ENCODE measurements at places on chromosomes 6 and 20.

GRCh38 chr6:106315765-106316374 is 9.7 kb downstream of the ATG5 start:
- no peak for DNase-seq

GRCh38 chr6:166277018-166277417 is 31.2 kb downstream of the PRR18 start:
- no peak for DNase-seq

DNA sequence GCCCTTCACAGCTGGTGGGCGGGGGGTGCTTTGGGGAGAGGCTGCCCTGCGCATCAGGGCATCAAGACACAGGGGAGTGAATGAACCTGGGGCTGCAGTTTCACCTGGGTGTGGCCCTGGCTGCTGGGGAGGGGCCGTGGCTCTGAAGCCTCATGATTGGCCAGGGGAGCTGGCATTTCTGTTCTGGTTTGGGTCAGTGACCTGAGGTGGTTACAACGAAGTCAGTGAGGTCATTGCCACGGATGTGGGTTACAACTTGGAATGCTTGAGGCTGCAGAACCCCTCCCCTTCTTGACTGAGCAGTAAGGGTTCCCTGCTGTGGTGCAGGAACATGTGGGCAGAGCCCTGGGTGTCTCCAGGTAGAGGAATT is 3.0 kb downstream of the TCEA2 start:
- peak; percentile 74 for DNase-seq

DNA sequence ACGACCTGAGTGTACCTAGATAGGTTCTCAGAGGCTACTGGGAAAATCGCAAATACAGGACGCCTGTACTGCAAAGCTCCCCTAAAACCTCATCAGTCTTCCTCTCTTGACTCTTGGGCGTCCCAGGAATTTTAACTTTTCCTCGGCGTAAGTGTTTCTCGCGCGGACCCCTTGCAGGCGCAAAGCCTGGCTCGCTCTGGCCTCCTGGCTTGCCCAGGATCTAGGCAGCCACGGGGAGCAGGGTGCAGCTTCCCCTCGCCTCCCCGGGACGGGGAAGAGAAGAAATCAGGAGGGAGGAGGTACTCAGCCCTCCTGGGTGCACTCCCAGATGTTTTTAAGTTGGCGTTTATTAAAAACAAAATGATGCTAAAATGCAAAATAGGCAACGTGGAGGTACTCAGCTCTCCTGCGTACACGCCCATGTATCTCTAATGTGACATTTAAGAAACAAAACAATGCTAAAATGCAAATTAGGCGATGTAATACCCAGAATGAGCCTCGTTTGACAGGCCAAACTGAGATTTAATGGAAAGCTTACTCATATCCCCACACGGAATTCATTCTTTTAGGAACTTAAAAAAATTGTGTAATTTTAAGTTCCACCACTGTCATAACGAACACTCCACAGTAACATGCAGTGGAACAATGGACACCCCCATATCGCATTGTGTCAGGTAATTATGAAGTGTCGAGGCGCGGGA is 1.6 kb upstream of the SOBP start:
- DNase-seq, result no peak

DNA sequence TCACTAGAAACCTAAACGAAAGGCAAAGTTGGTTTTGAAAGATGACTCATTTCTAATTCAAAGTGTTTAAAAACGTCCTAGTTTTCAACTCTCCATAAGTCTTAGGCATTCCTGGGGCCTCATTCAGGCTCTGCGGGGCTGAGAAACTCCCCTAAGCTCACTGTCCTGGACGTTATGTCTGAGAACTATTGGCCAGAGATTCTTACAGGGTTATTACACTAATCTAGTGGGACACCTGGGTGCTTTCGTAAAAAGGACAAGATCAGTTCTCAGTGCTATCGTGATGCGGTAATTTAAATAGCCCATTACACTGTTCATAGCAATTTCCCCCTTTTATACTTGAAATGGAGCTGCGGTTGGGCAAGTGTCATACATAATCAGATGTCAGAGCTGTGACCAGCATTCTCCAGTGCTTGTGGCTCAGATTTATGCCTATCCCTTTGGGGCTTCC is 280.9 kb downstream of the QKI start:
- DNase-seq, result no peak

DNA sequence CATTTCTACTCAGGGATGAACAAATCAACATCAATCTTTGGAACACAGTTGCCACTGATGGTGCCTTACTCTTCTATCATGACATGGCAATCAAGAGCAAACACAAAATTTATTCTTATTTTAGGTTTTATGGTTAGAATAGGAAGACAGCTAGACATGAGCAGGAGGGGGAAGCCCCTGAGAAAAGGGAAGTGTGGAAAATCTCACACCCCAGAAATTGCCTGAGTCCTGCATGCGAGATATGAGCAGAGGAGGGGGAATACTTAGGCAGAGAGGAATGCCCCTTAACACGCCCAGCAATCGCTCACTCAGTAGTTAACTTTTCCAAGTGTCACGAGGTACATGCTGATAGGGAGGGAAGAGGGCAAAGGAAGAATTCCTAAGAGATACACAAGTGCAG is 79.3 kb downstream of the PLG start:
- DNase-seq, result no peak

- no peak for DNase-seq
Observed at GRCh38 chr6:44012078-44012493, 115.2 kb downstream of the MRPL14 start.

- no peak for DNase-seq
Observed at GRCh38 chr20:32189691-32190615, 17.6 kb downstream of the PLAGL2 start.

DNA sequence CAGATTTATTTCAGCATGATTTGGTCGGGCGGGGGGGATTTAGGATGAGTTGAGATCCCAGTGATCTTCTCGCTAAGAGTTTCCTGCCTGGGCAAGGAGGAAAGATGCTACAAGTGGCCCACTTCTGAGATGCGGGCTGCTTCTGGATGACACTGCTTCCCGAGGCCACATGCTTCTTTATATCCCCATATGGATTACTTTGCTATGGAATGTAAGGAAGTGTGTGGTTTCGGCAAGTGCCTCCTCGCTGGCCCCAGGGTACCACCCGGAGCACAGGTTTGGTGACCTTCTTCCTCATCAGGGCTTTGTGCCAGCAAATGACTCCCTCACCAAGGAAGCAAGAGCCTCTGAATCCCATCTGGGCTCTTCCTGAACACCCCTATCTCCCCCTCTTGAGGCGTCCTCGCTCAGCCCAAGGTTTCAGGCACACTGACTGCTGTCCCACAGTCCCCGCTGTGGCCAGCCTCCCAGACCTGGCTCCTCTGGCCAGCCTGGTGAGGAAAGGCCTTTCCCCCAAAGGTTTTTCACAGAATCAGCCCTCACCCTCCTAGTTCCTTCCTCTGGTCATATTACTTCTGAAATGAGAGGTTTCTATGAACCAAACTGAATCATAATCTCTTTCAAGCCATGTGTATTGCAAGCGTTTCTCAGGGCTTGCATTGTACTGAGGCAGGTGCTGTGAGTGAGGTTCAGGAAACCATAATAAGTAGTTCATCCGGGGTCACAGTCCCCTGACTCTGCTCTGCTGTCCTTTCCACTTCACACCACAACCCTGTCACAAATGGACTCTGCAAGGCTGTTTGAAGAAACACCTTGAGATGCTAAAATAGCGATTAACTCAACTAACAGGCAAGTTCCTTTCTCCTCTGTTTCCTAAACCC is 41.7 kb upstream of the IL17A start:
- DNase-seq, result no peak

DNA sequence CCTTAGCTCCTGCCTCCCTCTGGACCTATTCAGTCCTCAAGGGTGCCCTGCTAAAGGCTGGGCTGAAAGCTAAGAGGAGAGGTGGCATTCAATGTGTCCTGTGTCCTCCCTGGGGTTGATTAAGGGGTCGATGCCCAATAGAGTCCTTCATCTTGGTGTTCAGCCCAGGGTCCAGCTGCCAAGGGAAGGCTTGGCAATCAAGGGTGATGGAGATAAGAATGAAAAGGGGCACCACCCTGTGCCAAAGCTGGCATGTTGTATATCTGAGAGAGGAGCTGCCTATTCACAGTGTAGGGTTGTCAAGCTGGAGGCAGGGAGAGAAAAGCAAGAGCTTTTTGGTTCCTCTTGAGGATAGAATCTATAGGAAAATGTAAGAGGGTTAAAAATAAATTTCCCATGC is 12.3 kb downstream of the C20orf173 start:
- no peak for DNase-seq

- no peak for DNase-seq
Observed at GRCh38 chr20:63864545-63864977, 509 bp upstream of the TPD52L2 start.

DNA sequence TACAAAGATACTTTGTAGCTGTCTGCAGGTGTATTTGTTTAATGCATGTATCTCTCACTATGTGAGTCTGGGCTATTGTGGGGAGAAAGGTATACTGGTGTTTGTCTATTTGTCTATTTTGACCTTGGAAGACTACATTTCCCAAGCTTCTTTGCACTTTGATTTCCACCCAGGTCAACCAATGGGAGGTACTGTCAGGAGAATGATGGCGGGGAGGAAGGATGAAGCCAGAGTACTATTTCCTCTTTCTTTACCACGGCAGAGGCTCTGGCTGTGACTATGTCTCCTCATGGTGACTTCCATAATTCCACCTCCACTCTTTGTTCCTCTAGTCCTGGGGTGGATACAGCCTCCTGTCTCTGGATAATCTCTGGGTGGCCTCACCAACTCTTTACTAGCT is 23.1 kb downstream of the LBP start:
- peak; percentile 74 for DNase-seq

DNA sequence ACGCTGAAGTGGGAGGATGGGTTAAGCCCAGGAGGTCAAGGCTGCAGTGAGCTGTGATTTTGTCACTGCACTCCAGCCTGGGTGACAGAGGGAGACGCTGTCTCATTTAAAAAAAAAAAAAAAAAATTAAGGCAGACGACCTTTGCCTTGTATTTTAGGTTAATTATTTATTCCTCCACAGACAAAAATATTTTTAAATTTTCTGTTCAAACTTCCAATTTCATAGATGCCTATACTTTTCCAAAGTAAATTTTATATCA is 6.3 kb upstream of the SMIM28 start:
- DNase-seq, result no peak

GRCh38 chr20:13839421-13840092 is 54.7 kb downstream of the NDUFAF5 start:
- no peak for DNase-seq

DNA sequence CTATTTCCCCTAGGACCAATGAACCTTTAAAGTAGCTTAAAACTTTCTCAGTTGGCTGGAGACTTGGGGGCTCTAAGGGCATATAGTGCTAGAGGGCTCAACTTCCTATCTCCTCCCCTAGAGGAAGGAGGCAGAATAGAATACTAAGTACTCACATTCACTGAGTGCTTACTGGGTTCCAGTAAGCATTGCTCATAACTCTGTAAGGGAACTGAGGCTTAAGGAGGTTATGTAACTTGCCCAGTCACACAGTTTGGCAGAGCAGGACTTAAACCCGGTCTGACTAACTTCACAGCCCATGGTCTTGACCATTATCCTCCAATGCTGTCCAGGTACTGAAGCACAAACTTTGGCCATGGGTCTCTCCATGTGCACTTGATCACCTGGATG is 12.5 kb downstream of the SESN1 start:
- DNase-seq, result no peak

- no peak for DNase-seq
Observed at GRCh38 chr20:3106658-3107463, 22.3 kb upstream of the AVP start.

DNA sequence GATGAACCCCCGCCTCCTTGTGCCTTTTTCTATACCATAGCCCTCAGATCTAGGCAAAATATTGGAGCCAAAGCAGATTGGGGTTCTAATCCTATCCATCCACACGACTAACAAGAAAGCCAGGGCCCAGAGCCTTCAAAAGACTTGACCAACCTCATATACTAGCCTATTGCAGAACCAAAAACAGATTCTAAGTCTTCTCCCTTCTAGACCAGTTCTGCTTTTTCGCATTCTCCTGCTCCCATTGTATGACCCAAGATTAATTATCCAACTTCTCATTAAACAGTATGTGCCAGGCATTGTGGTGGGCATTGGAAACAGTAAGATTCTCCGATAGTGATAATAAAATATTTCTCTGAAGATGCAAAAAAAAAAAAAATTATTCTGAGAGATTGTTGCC is 113.7 kb upstream of the JARID2 start:
- DNase-seq, result no peak

GRCh38 chr20:20371681-20372080 is 3.8 kb downstream of the INSM1 start:
- DNase-seq, result no peak

- no peak for DNase-seq
Observed at GRCh38 chr20:24629668-24630067, 160.2 kb downstream of the SYNDIG1 start.

GRCh38 chr6:47202644-47203205 is 107.0 kb downstream of the TNFRSF21 start:
- DNase-seq, result no peak

- DNase-seq, result no peak
Observed at GRCh38 chr6:29925321-29925720, 17.0 kb upstream of the HLA-A start.

DNA sequence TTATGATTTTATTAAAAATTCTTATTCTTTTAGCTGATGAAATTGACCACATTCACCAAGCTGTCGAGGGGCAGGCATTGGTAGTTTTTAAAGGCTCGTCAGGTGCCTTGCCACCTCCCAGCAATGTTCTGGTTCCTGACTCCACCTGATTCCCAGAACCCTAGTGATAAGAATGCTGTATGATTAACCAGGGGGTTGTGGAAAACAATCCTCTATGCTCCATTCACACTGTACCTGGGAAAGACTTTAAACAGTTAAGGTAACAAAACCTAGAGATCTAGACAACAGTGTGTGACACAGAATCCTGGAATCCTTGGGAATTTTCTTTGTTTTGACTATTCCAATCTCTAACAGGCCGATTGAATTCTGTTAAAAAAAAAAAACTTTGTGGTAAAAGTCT is 165.7 kb upstream of the OLIG3 start:
- DNase-seq, result no peak

GRCh38 chr6:132669690-132670291 is 10.8 kb upstream of the TAAR1 start:
- DNase-seq, result peak; percentile 10

GRCh38 chr20:54606380-54606779 is 131.0 kb downstream of the DOK5 start:
- no peak for DNase-seq

DNA sequence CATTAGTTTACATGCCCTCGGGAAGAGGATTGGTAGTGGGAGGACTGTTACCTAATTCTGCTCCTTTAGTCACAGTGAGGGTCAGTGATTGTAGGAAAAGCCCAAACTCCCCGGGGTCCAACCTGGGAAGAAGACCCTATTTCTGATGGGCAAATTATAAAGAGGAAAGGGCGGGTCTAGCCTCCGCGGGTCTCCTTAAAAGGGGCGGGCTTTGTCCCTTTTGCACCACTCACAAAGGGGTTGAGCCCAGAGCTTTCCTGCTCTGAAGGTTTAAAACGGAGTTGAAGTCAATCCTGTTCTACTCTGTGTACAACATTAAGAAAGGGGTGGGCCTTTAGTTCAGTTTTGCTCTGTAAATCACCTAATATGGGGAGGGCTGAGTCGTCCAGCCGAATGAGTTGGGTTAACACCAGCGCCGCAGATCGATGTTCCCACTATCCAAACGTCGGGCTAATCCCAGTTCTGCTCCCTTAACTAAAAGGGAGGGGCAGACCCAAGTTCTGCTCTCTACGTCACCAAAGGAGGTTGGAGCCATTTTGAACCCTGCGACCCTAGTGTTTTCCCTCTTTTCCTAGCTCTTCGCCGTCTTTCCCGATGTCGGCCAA is 920 bp upstream of the RNF5 start:
- peak; percentile 52 for DNase-seq
